ENCODE measurements at places on chromosomes 7 and 10. TPM values are rescaled to one million over a fixed set of nuclear protein-coding genes. Genes with fewer than 3 reads are reported as not detected.
A peak's percentile ranks its signal among the peaks of the same experiment; 100 is the strongest.

DNA sequence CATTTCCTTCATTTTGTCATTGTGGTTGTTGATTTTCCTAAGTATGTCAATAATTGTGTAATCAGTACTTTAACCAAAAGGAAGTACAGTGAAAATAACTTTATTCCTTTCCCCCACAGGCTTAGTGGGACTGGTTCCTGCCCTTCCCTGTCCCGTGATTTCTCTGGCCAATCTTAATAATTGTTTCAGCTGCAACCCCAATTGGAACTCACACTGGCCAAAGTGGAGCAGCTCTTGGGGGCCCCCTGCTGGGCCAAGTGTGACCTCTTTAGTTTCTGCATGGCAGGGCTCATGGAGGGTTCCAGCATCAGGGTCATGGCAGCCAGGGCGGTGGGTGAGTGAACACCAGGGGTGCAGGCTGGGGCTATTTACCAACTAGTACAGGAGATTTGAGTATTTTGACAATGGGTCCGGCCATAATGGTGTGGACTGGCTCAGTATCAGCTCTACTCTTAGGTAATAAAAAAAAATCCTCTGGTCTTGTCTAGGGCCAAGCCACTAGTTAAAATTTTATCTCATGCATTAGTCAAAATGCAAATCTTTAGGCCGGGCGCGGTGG lies 31.7 kb downstream of the CYCS start:
- DNase-seq: peak; percentile 77

DNA sequence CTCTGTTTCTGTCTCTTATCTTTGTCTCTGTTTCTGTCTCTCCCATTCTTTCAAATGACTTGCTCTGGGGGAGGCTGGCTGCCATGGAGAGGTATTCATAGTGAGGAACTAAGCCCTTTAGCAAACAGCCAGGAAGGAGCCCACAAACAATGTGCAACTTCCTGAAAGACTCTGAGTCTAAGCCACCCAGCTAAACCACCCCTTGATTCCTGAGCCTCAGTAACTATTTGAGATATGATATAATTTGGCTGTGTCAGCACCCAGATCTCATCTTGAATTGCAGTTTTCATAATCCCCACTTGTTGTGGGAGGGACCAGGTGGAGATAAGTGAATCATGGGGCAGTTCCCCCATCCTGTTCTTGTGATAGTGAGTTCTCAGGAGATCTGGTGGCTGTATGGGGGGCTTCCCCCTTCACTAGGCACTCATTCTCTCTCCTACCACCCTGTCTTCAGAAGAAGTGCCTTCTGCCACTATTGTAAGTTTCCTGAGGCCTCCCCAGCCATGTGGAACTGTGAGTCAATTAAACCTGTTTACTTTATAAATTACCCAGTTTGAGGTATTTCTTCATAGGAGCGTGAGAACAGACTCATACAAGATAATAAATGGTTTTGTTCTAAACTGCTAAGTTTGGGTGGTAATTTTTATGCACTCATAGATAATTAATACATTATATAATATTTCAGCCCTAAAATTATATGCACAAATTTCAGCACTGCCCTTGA lies 121.2 kb upstream of the FOXP2 start:
- peak; percentile 55 for DNase-seq

DNA sequence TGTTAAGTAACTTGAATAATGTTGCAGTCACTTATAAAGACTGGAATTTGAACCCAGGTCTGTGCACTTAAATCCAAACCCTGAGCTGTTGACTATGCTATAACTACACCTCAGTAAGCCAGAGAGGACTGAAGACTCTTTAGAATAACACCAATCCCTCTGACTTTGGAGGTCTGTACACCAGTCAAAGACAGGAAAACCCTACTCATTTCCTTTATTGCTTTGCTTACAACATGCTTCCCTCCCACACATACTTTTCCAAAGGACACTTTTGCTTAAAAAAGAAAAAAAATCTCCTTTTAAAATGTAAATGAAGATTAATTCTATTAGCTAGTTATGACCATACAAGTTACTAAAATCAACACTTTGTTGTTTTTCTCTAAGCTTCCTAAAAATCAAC lies 184.7 kb upstream of the KCTD7 start:
- no peak for DNase-seq

DNA sequence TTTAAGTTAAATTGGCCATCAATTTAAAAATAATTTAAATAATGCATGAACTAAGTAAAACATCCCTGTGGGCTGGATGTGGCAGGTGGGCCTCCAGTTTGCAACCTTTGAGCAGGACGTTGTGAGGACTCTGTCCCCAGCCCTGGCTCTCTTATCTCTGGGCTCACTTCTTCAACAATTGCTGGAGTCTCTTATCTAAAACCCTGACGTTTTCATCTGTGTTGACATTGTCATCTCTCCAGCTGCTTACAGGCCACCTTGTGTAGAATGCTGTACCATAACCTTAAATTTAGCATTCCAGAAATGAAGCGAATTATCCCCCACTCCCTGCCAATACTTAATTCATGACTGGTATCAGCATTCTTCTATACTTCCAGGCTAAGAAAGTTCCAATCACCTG lies 3.2 kb upstream of the KIF5B start:
- no peak for DNase-seq

DNA sequence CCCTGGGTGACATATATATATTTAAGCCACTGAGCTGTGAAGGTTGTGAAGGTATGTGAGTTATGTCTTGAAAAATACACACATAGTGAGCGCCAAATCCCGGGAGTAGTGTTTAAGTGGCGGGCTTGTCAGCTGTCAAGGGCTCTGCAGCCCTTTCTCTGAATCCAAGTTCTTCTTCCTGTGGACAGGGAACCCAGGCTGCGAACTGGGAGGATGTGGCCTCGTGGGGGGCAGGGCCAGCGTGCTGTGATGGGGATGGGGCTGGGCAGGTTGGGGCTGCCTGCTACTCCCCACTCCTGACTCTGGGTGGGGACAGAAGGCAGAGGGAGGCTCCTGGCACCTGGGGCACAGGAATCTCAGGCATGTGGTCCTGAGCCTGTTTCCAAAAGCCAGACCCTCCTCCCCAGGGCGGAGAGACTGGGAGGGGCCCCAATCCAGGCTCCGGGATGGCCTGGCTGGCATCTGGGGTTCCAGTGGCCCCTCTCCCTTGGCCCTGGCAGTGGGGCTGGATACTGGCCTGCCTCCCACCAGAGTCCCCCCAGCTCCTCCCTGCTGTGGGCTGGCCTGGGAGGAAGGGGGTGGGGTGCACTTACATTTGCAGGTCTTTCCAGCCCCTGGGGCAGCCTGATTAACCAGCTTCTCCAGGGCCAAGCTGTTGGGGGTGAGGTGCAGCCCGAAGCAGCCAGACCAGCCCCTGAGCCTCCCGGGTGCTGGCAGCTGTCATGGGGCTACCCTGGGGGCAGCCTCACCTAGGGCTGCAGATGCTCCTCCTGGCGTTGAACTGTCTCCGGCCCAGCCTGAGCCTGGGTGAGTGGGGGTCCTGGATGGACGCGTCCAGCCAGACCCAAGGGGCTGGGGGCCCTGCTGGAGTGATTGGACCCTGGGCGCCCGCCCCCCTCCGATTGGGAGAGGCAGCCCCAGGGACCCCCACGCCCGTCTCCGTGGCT lies at the start of gene UPK3B:
UPK3B (plus strand) TSS at position 622 of the 947 bp plus-strand sequence; CDS start at position 723, 101 bp downstream.
- DNase-seq: peak; percentile 52

- DNase-seq: no peak
Observed at GRCh38 chr10:29389493-29389892, 100.6 kb downstream of the LYZL1 start.

DNA sequence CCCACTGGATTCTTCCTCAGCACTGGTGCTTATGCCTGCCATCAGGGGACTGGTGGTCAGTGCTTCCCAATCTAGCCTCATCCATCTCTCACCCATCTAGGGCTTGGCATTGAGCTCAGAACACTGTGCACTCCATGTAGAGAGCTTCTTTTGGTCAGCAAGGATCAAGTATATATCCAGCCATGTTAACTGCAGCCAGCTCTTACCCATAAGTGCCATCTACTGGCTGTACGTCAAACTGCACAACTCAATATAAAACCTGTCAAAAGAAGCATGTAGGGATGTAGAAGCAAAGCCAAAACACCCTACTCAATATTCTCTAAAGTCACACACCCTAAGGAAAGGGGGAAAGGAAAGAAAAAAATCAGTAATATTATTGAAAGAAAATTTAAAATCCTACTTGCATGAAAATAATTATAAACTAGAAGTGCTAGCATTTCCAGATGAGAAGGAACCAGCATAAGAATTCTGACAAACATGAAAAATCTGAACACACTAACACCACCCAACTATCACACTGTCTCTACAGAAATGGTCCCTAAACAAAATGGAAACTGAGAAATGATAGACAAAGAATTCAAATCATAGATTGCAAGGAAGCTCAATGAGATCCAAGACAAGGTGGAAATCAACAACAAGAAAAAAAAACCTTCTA lies 531.1 kb upstream of the STEAP1 start:
- DNase-seq: peak; percentile 59

DNA sequence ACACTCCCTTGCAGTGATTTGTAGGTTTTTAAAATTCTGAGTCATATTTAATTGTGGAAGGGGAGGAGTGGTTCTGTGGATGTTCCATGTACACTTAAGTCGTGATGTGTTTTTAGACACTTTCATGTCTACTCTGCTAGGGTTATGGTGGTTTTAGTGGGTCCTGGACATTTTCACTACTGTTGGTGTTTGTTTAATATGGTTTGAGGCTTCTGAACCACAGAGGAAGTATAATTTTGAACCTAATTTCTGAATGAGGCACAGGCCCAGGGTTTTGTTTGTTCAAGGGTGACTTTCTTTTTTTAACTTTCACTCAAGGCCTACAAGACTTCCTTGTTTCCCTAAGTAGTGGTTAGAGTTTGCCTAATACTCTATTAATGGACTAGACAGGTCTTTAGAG lies 13.3 kb downstream of the SLC26A5 start:
- no peak for DNase-seq

DNA sequence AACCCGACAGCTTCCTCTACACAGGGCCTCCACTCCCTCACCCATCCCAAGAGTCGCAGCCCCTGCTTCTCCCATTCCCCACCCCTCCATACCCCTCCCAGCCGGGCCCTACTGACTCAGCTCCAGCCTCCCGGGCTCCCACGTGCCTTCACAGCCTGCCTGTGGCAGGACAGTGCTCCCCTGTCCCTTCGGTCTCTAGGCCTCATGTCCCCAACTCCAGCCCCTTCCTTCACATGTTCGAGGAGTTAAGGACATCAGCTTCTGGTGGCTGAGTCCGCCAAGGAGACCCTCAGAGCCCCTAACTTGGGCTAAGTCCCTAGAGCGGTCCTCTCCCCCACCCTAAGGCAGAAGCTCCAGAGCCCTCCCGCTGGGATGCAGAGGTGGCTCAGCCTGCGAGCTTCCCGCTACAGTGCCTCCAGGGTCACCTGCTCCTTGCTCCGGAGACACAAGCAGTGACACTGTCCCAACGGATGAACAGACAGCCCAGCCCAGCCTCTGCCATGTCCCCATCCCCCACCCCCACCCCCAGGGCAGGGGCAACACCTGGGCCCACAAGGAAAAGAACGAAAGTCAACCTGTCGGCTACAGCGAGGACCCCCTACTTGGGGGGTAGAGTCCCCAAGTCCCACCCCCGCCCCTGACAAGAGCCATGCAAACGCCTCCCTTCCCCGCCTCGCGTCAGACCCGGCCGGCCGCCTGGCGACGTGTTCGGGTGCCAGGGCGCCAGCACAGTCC lies 716 bp downstream of the SMARCD3 start:
- DNase-seq: peak; percentile 46

DNA sequence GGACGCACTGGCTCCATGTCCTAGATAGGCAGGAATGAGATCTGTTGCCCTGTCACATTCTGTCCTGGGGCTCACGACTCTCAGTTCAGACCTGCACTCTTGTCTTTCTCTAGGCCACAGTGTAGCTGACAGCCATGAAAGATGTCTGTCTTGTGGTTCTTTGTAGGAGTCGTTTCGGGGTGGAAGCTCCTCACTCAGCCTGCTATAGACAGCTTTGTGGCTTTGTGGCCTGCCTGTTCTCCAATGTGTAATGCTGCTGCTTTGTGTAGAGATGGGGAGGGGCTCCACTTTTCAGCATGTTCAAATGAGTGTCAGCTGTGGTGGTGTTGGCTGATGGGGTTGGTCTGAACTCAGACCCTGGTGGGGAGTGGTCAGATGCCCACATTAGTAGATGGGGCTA lies 410.7 kb downstream of the ACTR3B start:
- DNase-seq: no peak

DNA sequence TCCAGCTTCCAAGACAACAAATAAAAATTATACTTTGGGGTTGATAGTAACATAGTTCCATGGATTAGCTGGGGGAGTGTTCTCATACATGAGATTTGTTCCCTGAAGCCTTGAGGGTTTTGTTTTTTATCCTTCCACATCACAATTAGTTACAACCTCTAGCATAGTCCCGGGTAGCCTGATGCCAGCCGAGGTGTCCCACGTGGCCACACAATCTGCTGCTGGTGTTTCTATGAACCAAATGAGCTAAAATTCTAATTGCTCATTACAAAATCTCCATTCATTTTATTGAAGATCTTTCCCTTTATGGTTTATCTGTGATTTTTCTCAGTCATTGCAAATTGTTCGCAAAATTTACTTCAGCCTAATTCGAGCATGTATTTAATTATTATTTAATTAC lies 84.7 kb downstream of the CACNA2D1 start:
- DNase-seq: no peak

DNA sequence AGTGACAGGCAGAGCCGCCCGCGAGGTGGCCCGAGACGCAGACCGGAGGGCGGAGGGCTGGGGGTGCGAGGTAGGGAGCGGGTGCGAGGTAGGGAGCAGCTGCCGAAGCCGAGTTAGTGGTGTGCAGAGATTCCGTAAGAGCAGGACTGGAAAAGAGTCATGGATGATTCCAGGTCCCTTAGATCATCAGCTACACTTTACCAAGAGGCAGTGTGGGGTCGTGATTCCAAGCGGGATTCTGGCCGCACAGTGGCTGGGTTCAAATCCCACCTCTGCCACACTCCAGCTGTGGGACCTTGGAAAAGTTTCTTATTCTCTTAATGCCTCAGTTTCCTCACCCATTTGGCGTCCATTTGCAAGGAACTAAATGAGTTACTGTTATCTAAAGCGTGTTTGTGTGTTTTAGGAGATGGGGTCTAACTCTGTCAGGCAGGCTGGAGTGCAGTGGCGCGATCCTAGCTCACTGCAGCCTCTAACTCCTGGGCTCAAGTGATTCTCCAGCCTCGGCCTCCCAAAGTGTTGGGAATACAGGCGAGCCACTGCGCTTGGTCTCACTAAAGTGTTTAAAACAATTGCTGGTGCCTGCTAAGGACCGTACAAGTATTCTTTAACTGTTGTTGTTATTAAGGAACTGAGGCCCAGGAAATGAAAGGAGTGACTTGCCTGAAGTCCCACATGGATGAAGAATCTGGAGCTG lies 1.1 kb downstream of the NDUFB2 start:
- no peak for DNase-seq

The DGKI gene
- 3.4 TPM for total RNA-seq

The HOXA11 gene
- total RNA-seq: not detected

The ADCY1 gene
- 7.4 TPM for total RNA-seq

The MOSPD3 gene
- total RNA-seq: 3.0 TPM

The C10orf62 gene
- not detected for total RNA-seq

Measured in neural progenitor cell (in vitro differentiated cells).